ENCODE measurements at places on chromosomes 16 and 17.

DNA sequence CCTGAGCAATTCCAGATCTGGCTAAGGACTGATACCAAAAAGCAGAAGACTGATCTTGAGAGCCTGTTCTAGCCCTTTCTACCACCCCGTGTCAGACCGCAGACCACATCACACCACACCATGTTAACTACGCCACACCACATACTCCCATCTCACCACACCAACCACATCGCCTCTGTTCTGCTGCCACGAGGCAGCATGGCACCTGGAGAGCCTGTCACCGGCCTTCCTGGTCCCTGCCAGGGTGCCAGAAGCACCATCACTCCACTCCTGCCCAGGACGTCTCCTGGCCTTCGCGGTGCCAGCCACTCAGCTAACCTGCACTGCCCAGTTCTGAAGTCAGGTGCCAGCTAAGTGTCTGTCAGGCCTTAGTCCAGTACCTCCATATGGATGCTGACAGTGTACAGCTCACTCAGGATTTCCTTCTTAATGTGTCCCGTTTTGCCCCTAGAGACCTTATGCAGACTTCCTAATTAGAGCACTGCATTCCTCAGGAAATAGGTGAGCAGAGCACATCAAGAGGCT is 37.2 kb upstream of the BCAR1 start:
- no peak for DNase-seq

- DNase-seq: no peak
These were observed 36.1 kb upstream of the ZCCHC14 start for GRCh38 chr16:87528690-87529579.

DNA sequence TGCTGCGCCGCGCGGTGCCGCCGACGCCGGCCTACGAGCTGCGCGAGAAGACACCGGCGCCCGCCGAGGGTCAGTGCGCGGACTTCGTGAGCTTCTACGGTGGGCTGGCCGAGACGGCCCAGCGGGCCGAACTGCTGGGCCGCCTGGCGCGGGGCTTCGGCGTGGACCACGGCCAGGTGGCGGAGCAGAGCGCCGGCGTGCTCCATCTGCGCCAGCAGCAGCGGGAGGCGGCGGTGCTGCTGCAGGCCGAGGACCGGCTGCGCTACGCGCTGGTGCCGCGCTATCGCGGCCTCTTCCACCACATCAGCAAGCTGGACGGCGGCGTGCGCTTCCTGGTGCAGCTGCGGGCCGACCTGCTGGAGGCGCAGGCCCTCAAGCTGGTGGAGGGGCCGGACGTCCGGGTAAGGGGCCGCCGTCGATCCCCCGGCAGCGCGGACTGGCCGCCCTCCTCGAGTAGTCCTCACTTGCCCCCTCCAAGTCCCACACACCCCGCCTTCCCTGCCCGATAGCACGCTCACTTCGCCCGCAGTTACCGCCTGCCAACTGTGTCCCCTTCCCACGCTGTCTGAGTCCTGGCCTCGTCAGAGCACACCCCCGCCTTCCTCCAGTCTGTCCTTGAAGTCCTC is 470 bp downstream of the MLYCD start:
- no peak for DNase-seq

DNA sequence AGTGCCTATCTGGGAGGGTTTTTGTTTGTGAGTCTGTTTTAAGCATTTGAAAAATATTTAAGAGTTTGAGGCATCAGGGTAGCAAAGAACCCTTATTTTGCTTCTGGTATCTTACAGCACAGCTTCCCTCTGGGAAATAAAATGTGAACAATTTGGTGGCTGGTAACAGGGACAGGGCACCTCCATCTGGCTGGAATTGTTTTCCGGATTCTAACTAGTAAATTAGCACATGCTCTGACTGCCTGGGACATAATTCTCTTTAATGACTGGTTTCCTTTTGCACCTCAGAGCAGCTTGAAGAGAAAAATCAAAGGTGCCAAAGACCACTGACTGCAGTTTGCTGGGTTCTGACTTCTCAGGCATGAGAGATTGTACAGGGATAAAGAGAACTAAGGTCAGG is 469.1 kb downstream of the GRIN2A start:
- DNase-seq: no peak

GRCh38 chr17:82900741-82901140 is 60.9 kb upstream of the ZNF750 start:
- DNase-seq: no peak

- DNase-seq: no peak
These were observed 362 bp downstream of the KLHDC4 start for GRCh38 chr16:87765473-87765775.

GRCh38 chr17:10107316-10108165 is 90.9 kb downstream of the GAS7 start:
- DNase-seq: no peak
